ENCODE measurements at places on chromosomes 1 and 21. TPM values are rescaled to one million over a fixed set of nuclear protein-coding genes. Genes with fewer than 3 reads are reported as not detected.

The FMO5 gene
- 0.35 TPM for total RNA-seq

The GPR25 gene
- not detected for total RNA-seq

The FASLG gene
- total RNA-seq = not detected

GRCh38 chr1:78526496-78526895 lies 35.7 kb downstream of the PTGFR start:
- H3K4me3 ChIP-seq = no peak overlapping the region
- no peak for DNase-seq
- no peaks in the 10 kb centered on the region for H3K27me3 ChIP-seq
- no peak overlapping the region for H3K27ac ChIP-seq
- no peaks in the 10 kb centered on the region for H3K4me1 ChIP-seq

- no peak overlapping the region for H3K27ac ChIP-seq
- H3K4me3 ChIP-seq = no peak overlapping the region
- H3K4me1 ChIP-seq = peaks cover 49% of the 10 kb centered on the region
- no peaks in the 10 kb centered on the region for H3K27me3 ChIP-seq
- H3K36me3 ChIP-seq = no peaks in the 10 kb centered on the region
- DNase-seq = no peak
Observed at GRCh38 chr1:63873751-63874150, 99.9 kb downstream of the ROR1 start.

- H3K27ac ChIP-seq = no peak overlapping the region
- DNase-seq = no peak
- H3K27me3 ChIP-seq = peaks cover 51% of the 10 kb centered on the region
- H3K4me3 ChIP-seq = peak overlapping the region; percentile 81
- H3K36me3 ChIP-seq = no peaks in the 10 kb centered on the region
- peaks cover 18% of the 10 kb centered on the region for H3K4me1 ChIP-seq
Observed at GRCh38 chr21:41169701-41170100, 1.7 kb downstream of the BACE2 start.

DNA sequence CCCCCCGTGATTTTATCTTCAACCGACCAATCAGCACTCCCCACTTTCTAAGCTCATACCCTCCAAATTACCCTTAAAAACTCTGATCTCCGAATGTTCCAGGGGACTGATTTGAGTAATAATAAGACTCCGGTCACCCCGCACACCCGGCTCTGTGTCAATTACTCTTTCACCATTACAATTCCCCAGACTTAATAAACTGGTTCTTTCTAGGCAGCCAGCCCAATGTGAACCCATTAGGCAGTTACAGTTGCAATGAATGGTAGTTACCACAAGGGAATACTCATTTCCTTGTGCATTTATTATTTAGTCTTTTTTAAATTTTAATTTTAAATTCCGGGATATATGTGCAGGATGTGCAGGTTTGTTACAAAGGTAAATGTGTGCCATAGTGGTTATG lies 177.9 kb downstream of the HFM1 start:
- 0 out of 2 replicates have a peak, but pooled peaks cover 4% of the 10 kb centered on the region for H3K36me3 ChIP-seq
- DNase-seq = peak; percentile 40
- H3K4me3 ChIP-seq = no peak overlapping the region
- no peak overlapping the region for H3K27ac ChIP-seq

GRCh38 chr1:207355513-207356295 lies 34.2 kb downstream of the CD55 start:
- H3K27ac ChIP-seq = no peak overlapping the region
- H3K4me3 ChIP-seq = no peak overlapping the region
- no peaks in the 10 kb centered on the region for H3K27me3 ChIP-seq
- H3K36me3 ChIP-seq = no peaks in the 10 kb centered on the region
- no peak for DNase-seq

- no peak for DNase-seq
- no peaks in the 10 kb centered on the region for H3K36me3 ChIP-seq
- H3K4me1 ChIP-seq = no peaks in the 10 kb centered on the region
- no peaks in the 10 kb centered on the region for H3K27me3 ChIP-seq
Observed at GRCh38 chr1:64459743-64460142, 10.2 kb upstream of the CACHD1 start.

GRCh38 chr21:15650735-15651134 lies 79.0 kb upstream of the USP25 start:
- H3K4me3 ChIP-seq = no peak overlapping the region
- H3K27ac ChIP-seq = no peak overlapping the region
- DNase-seq = no peak
- H3K36me3 ChIP-seq = no peaks in the 10 kb centered on the region
- no peaks in the 10 kb centered on the region for H3K27me3 ChIP-seq

DNA sequence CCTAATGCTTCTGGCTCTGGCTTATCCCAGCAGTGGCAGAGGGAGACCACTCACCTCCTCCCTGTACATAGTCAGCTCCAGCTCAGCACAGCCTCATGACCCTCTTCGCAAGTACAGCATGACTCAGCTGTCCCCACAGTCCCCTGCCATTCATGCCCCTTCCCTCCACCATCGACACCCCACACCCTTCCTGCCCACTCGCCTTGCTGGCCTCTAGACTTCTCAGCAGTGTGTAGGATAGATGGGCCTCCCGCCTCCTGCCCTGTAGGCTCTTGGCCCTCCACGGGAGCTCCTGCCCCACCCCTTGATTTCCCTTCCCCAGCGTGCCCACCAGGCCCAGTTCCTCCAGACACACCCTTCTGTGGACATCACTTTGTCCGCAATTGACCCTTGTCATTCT lies 9.8 kb downstream of the NPR1 start:
- no peaks in the 10 kb centered on the region for H3K27me3 ChIP-seq
- no peaks in the 10 kb centered on the region for H3K36me3 ChIP-seq
- no peak overlapping the region for H3K4me3 ChIP-seq
- no peaks in the 10 kb centered on the region for H3K4me1 ChIP-seq

DNA sequence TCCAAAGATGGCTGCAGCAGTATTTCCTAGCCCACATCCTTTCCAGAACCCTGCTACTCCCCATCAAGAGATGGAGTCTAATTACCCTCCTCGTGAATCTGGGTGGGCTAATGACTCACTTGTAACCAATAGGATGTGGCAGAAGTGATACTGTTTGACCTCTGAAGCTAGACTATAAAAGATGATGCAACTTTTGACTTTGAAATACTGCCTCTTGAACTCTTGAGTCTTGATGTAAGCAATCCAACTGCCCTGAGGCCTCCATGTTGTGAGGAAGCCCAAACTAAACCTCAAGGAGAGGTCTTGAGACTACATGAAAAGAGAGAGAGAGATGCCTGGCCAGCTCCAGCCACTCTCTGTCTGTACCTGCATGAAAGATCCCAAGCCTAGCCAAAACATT lies 29.5 kb downstream of the LMO4 start:
- no peaks in the 10 kb centered on the region for H3K4me1 ChIP-seq
- no peak overlapping the region for H3K27ac ChIP-seq
- H3K4me3 ChIP-seq = no peak overlapping the region
- no peak for DNase-seq

GRCh38 chr1:158283965-158284364 lies 5.8 kb upstream of the CD1C start:
- H3K27me3 ChIP-seq = no peaks in the 10 kb centered on the region
- H3K27ac ChIP-seq = no peak overlapping the region
- peak; percentile 38 for DNase-seq
- no peak overlapping the region for H3K4me3 ChIP-seq

GRCh38 chr1:152394151-152394550 lies 19.9 kb downstream of the CRNN start:
- no peak overlapping the region for H3K27ac ChIP-seq
- no peaks in the 10 kb centered on the region for H3K4me1 ChIP-seq
- H3K36me3 ChIP-seq = no peaks in the 10 kb centered on the region
- no peak overlapping the region for H3K4me3 ChIP-seq
- no peaks in the 10 kb centered on the region for H3K27me3 ChIP-seq

All from GM23338 (cell line).